Nucleus accumbens (tissue), 56 donors: ENCODE measurements at places on chromosomes 11 and 22.

- no peak for DNase-seq
Measured at GRCh38 chr11:105078283-105078682, 33.1 kb upstream of the CARD16 start.

GRCh38 chr11:19243143-19243542 is 2.4 kb upstream of the E2F8 start:
- DNase-seq: no peak

GRCh38 chr22:49613108-49613507 is 214.6 kb downstream of the BRD1 start:
- DNase-seq: no peak

DNA sequence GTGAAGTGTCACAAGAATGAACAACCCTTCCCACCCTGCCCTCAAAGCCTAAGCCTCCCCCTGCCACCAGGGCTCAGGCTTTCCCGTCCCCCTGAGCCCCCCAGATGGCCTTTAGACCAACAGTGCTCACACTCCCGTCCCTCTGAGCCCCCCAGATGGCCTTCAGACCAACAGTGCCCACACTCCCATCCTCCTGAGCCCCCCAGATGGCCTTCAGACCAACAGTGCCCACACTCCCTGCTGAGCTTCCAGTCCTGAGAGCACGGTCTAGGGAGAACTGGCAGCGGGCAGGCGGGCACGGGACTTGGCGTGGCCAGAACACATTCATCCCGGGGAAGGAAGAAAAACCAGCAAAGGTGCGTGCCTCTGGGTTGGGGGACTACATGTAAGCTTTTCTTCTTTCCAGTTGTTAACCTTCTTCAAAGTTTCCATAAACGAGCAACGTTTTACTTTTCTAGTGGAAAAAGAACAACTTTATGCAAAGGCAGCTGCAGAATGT is 2.5 kb downstream of the MRGPRG start:
- no peak for DNase-seq

GRCh38 chr11:127037001-127037400 is 36.4 kb upstream of the KIRREL3 start:
- DNase-seq: no peak

- DNase-seq: no peak
Measured at GRCh38 chr11:131203040-131203439, 167.4 kb upstream of the NTM start.

- DNase-seq: no peak
Measured at GRCh38 chr11:128058580-128059208, 528.7 kb downstream of the ETS1 start.

DNA sequence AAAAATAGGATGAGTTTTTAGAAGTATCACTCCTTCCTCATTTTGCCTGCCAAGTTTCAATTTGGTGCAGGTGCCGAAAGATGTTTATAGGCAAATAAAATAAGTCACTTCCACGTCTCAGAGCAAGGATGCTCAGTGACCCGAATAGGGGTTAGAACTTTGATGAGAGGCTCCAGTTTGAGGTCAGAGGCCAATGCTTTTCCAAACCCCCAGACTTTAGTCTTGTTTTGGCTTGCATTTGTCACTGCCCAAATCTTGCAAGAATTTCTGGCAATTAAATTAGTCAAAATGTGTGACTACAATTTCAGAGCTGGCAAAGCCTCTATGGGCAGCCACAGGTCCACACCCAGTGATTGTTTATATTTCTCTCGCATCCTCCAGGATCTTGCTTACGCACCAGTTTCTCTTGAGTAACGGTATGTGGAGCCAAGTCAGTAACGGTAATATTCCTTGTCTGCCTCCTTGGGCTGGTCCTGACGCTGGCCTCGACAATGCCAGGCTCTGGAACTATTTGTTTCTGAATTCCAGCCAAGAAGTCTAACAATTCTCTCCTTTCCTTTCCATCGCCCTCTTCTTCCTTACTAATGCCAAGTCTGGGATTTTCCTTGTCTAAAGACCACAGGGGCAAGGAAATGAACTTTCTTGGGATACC is 9.9 kb upstream of the NUP160 start:
- no peak for DNase-seq

DNA sequence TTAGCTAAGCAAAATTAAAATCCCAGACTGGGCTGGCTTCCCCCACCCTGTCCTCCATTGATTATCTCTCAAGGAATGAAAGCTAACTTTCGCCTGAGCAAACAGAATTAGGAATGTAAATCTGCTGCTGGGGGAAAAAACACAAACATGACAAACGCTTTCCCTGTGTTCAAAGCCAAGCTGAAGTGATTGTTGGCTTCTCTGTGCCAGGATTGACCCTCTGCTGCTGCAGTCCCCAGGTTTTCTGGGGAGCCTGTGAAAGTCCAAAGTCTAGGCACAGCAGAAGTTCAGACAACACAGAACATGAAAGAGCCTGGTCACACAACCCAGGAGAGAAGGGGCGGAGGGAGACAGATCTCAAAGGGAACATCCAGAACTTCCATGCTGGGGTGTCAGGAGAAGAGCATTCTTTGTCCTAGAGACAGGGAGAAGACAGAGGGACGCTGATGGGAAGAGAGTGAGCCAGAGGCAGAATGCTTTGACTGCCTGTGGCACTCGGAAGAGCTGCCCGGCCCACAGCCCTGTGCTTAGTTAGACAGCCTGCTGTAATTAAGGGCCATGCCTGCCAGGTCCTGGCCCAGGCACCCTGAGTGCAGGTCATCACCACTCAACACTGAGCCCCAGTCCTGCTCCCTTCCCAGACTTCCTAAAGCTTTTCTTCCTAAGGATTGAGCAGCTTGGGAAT is 6.9 kb downstream of the PATZ1 start:
- no peak for DNase-seq

DNA sequence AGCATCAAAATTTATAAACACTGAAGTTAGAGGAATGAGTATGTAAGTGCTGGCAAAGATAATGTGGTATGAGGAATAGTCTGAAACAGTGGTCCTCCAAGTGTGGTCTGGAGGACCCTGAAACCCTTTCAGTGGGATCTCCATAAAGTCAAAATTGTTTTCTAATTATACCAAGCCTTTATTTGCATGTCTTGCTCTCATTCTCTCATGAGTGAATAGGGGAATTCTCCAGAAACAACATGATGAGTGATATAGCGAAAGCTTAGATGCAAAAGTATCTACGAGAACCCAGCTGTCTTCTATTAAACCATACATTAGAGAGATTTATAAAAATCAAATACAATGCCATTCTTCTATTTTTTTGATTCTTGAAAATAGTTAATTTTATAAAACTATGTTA is 145.0 kb upstream of the RAG2 start:
- DNase-seq: no peak
